Immature natural killer cell (primary cell): ENCODE measurements at places on chromosomes 2 and 18. TPM values are rescaled to one million over a fixed set of nuclear protein-coding genes. Genes with fewer than 3 reads are reported as not detected.

DNA sequence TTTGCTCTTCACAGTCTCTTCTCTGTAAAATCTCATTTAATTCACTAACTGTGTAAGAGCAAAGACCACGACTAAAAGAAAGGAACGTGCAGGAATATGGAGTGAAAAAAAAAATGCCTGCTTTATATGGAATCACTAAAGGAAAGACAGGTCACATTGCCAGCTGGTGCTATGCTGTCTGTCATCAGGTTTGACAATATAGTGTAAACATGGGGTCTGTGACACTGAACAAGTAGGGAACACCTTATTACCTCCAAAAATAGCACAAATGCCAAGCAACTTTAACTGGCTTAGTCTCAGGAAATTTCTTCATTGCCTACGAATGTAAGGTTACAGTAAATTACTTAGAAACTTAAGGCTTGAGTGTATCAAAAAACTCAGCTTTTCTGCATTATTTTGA, 364.5 kb upstream of the LINC00305 start:
- no peak overlapping the region for H3K27ac ChIP-seq
- H3K36me3 ChIP-seq = no peaks in the 10 kb centered on the region
- no peak overlapping the region for H3K4me3 ChIP-seq
- no peaks in the 10 kb centered on the region for H3K4me1 ChIP-seq
- no peaks in the 10 kb centered on the region for H3K27me3 ChIP-seq

The CKAP2L gene
- polyA plus RNA-seq = not detected

- H3K4me3 ChIP-seq = no peak overlapping the region
- DNase-seq = no peak
- peaks cover 3% of the 10 kb centered on the region for H3K36me3 ChIP-seq
- no peaks in the 10 kb centered on the region for H3K4me1 ChIP-seq
- no peak overlapping the region for H3K27ac ChIP-seq
- H3K27me3 ChIP-seq = peaks cover 5% of the 10 kb centered on the region
Observed at GRCh38 chr18:61589724-61590065, 256.5 kb downstream of the CDH20 start.

The HRH4 gene
- not detected for polyA plus RNA-seq

DNA sequence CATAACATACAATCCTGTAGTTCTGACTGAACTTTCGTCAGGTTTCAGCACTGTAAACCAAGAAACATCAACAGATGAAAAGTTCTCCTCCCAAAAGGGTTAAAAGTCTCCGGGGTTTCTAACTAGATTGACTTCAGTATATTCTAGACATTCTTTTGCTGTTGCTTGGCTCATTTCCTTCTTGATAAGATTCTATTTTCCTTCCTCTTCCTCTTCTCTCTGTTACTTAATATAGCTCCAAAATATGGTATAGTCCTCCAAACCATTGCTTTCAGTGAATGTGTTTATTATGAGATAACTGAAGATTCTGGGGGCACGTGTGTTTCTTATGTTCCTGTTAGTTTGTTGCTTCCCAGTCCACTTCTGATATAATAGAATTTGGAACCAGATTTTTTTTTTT, 46.4 kb upstream of the MAP4K3 start:
- H3K36me3 ChIP-seq = peaks cover 3% of the 10 kb centered on the region
- no peak overlapping the region for H3K4me3 ChIP-seq
- H3K4me1 ChIP-seq = no peaks in the 10 kb centered on the region
- no peaks in the 10 kb centered on the region for H3K27me3 ChIP-seq

The CD28 gene
- 0.13 TPM for polyA plus RNA-seq

DNA sequence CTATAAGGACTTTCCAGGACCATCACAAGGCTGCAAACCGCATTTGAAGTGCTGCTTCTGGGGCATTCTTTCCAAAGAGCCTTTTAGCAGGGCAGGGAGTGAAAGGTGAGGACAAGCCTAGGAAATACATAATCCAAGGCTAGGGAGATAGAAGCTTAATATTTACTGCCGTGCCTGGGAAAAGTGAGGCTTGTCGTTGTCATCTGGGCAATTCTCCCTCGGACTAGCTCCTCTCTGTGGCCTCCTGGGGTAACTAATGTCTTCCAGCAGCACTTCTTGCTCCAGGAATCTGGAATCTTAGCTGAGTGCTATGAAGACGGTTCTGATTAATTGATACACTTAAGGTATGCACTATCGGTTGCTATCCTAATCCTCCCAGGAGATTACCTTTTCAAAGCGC, 69.3 kb upstream of the ATL2 start:
- H3K27ac ChIP-seq = no peak overlapping the region
